ENCODE measurements at places on chromosomes 16 and 17.
A peak's percentile ranks its signal among the peaks of the same experiment; 100 is the strongest.

- DNase-seq, result no peak
These were observed 3.8 kb upstream of the ICAM2 start for GRCh38 chr17:64024215-64024654.

GRCh38 chr16:22267764-22268163 lies 29.4 kb upstream of the POLR3E start:
- no peak for DNase-seq

DNA sequence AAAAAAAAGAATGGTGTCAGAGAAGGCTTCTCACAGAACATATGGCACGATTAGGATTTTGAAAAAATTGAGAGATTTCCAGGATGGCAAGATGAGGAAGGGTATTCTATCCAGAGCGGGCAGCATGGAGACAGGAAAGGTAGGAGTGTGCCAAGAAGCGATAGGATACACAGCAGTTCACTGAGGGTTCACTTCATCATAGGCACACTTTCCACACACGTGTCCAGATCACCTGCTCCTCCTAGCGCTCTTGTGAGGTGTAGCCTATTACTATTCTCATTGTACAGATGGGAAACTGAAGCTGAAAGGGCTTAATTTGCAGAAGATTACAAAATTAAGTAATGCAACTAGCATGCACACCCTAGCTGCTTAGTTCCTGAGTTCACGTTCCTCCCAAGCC lies 6.2 kb upstream of the ELAC2 start:
- no peak for DNase-seq

DNA sequence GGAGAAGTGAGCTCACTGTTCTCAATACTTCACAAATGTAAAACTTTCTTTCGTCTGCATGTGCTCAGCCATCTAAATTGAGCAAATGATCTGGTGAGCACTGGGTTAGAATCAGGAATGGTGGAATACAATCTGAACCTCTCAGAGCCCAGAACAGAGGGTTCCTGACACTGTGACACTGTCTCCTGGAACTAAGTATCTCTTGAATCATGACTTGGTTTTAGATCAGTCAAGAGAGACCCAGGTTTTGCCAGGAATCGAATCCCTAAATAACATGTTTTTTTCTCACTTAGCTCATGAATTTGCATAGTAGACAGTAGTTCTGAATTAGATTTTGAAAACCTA lies 49.3 kb downstream of the SF3B3 start:
- DNase-seq, result no peak

GRCh38 chr16:84052071-84052622 lies 9.6 kb upstream of the SLC38A8 start:
- no peak for DNase-seq

DNA sequence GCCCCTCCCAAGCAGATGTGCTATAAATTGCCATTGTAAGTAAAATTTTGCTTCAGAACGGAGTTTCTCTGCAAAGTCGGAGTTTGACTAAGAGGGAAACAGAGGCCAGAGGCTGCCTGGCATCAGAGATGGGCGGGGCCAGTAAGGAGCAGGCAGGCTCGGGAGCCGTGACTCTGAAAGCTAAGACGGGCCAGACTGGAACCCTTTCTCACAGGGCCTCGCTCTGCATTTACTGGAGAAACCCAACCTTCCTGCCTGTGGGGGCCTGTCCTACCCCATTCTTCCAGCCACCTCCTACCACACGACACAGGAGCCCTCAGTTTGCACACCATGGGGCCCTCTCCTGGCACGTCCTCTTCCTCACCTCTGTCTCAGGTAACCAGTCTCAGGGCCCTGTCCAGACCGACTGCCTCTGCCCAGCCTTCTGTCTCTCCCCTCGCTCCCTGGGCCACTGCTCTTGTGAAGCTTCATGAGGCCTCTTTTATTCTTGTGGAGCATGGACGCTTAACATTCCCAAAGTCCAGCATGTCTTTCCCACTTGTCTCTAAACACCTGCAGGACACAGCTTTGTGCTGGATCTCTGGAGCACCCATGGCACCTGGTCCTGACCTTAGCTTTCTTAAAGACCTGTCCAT lies 48.4 kb upstream of the ACSF3 start:
- no peak for DNase-seq

- no peak for DNase-seq
These were observed 453.3 kb downstream of the KCNJ2 start for GRCh38 chr17:70622368-70623260.

- DNase-seq, result no peak
These were observed 30.4 kb downstream of the CFDP1 start for GRCh38 chr16:75402821-75403475.

- DNase-seq, result no peak
These were observed 18.3 kb downstream of the MYBBP1A start for GRCh38 chr17:4536742-4537411.

- DNase-seq, result no peak
These were observed 322.5 kb downstream of the C16orf95 start for GRCh38 chr16:86994651-86995171.

GRCh38 chr16:4704913-4705312 lies 11.6 kb downstream of the NUDT16L1 start:
- DNase-seq, result no peak

GRCh38 chr17:7363311-7363710 lies 8.4 kb downstream of the TMEM95 start:
- no peak for DNase-seq

DNA sequence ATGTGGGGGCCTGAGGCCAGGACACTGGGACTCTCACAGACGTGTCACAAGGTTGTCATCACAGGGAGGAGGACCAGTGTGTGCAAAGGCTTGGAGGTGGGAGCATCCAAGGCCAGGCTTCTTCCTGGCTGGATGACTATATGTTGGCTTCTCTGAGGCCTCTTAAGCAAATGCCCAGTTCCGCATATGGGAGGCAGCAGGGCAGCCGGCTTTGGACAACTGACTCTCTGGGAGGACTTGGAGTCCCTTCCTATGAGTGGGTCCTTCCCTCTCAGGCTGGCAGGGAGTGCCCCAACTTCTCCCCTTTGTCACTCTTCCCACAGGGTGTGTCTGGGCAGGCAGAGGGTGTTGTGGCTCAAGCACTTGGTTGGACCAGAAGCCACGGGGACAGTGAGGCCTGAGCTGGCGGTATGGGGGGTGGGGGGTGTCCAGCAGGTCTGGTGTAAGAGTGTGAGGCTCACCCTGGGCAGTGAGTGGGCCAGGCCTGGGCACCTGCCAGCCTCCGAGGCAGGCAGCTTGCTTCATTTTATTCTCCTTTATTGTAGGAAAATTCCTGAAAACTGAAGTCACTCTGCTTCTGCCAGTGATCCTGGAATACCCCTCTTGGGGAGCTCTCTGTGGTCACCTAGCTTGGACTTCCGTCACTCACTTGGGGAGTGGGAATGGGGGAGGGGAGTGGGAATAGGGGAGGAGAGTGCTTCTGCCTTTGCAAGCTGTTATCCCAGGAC lies 14.9 kb downstream of the ADGRG1 start:
- no peak for DNase-seq

DNA sequence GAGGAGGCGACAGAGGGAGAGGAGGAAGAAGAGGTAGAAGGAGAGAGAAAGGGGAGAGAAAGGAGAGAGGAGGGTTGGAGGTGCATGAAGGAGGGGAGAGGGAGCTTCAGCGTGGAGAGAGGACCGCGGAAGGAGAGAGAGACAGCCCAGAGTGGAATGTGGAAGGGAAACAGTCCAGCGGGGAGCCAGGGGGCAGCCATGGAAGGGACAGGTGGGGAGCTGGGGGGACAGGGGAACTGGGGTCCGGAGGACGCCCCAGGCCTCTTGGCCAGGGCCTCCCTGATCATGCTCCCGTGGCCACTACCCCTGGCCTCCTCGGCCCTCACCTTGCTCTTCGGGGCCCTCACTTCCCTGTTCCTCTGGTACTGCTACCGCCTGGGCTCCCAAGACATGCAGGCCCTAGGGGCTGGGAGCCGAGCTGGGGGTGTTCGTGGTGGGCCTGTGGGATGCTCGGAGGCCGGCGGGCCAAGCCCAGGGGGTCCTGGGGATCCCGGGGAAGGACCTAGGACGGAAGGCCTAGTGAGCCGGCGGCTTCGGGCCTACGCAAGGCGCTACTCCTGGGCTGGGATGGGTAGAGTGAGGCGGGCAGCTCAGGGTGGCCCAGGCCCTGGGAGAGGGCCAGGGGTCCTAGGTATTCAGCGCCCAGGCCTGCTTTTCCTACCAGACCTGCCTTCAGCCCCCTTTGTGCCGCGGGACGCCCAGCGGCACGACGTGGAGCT lies 759 bp downstream of the ASPHD1 start:
- no peak for DNase-seq

- no peak for DNase-seq
These were observed 6.3 kb downstream of the MYBBP1A start for GRCh38 chr17:4548721-4549531.

DNA sequence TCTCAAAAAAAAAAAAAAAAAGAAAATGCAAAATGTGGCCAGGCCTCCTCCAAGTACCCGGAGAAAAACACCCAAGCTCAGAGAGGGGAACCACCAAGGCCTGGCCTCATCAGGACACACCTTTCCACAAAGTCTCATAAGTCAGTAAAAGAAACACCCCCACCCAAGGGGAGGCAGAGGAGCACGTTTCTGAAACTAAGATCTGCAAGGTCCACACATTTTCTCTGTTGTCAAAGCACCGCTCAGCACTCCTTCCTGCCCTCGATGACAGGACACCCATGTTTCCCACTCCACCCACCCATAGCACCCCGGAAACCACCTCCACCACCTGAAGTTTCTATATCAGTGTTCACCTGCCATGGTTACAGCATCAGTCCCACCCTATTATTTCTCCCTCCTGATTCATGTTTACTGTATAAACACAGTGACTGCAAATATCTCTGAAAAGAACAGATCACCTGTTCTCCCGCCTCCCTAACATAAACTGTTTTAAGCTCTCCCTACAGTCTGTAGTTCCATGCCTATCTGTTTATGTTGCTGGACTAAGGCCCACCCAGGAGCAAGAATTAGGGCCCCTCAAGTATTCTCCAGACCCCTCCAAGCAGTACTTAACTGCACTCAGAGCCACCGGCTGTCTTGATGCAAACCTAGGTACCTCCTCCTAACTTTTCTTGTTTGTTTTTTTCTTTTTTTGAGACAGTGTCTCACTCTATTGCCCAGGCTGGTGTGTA lies 2.0 kb downstream of the CORO7 start:
- peak; percentile 61 for DNase-seq

DNA sequence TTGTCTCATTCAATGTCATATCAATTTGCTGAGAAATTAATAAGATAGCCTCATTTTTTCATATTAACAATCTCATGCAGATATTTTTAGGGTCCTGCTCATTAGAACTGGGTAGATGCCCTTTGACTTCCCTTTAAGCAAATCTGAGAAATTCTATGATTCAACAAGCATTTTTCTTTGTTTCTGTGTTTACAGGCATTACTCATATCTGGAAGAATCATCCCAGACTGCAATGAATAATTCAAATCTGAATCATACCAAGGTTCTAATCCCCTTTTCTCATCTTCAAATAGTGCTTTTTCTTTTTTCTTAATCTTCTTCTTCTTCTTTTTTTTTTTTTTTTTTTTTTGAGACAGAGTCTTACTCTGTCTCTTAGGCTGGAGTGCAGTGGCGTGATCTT lies 69.2 kb upstream of the KIFC3 start:
- DNase-seq, result no peak

GRCh38 chr16:3954411-3954921 lies 74.0 kb upstream of the CREBBP start:
- no peak for DNase-seq

DNA sequence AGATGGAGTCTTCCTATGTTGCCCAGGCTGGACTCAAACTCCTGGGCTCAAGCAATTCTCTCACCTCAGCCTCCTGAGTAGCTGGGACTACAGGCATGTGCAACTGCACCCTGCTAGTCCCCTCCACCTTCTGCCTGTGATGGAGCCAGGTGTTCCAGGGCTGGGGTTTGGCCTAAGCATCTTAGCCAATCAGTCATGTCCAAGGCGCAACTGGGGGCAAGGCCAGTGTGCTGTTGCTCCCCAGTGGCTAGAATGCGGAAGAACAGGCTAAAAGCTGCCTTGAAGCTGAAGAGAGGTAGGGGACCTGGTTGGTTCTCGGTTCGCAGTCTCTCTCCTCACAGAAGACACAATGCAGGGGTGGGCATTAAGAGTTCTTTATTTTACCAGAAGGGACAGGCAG lies 18.6 kb downstream of the FLOT2 start:
- DNase-seq, result no peak

- no peak for DNase-seq
These were observed 26.0 kb downstream of the TK2 start for GRCh38 chr16:66523861-66524354.

DNA sequence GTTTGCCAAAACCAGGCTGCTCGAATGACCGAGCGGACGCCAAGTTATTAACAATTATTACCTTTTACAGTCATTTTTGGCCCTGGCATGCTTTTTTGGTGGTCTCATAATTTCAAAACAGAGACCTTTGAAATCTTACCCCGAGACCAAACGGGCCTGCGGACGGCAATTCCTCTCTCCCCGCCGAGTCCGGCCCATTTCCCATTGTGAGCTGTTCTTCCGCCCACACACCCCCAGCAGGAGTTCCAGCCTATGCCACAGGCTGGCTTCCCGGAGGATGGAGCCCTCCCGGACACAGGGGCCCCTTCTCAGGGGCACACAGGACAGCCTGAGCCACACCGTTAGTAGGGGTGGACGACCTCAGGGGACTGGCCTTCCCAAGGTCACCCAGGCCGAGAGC lies 130.7 kb downstream of the C16orf95 start:
- no peak for DNase-seq

- DNase-seq, result no peak
These were observed 66.7 kb downstream of the CCDC182 start for GRCh38 chr17:57678393-57678792.

GRCh38 chr17:28093999-28094716 lies 51.7 kb downstream of the NLK start:
- no peak for DNase-seq

GRCh38 chr16:84514874-84515835 lies 10.7 kb upstream of the MEAK7 start:
- peak; percentile 64 for DNase-seq

DNA sequence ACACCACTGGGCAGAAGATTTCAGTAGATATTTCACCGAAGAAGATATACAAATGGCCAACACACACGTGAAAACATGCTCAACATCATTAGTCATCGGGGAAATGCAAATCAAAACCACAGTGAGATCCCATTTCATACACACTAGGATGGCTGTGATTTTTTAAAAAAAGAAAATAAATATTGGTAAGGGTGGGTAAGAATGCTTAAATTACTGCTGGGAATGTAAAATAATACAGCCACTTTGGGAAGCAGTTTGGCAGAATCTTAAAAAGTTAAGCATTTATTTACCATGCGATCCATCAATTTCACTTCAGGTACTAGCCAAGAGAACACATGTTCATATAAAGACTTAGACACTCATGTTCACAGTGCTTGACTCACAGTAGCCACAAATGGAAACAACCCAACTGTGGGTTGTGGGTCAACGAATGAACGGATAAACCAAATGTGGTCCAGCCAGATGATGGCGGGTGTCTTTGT lies 6.5 kb upstream of the C16orf74 start:
- no peak for DNase-seq

DNA sequence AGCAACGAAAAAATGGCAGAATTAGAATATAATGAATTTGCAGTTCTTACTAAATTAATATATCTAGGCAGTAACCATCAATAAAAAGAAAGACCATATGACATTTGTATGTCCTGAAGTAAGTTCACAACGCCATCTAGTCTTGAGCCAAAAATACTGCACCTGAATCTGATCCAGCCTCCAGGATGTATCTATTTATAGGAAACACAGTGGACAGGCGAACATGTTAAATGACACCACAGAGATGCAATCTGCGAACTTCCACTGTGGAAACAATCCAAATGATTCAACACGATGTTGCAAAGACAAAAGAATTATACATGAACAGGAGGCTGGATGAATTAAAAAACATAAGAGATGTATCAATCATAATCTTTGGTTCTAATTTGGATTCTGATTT lies 197.6 kb downstream of the CDH13 start:
- DNase-seq, result no peak

All from T-helper 17 cell (primary cell).